ENCODE measurements at places on chromosomes 12 and 14. TPM values are rescaled to one million over a fixed set of nuclear protein-coding genes. Genes with fewer than 3 reads are reported as not detected.

- no peak for DNase-seq
Observed at GRCh38 chr14:100056431-100056830, 8.8 kb upstream of the EVL start.

SLC39A9 gene
- 32.3 TPM for total RNA-seq

AQP2 gene
- not detected for total RNA-seq

GRCh38 chr14:68710776-68711175 is 82.1 kb downstream of the ZFP36L1 start:
- DNase-seq: no peak

FRMD6 gene
- total RNA-seq: 7.7 TPM

- peak; percentile 73 for DNase-seq
Observed at GRCh38 chr12:114508529-114509129, 102.7 kb upstream of the TBX5 start.

TESPA1 gene
- 0.50 TPM for total RNA-seq

- no peak for DNase-seq
Observed at GRCh38 chr14:50524060-50524459, 8.3 kb downstream of the MAP4K5 start.
